Stimulated activated CD4-positive, alpha-beta T cell treated with anti-CD3 and anti-CD28 coated beads, Interleukin-1b, Interleukin-23, amount 100 ng/mL, for 1 hour (primary cell): ENCODE measurements at places on chromosomes 2 and 18.
A peak's percentile ranks its signal among the peaks of the same experiment; 100 is the strongest.

DNA sequence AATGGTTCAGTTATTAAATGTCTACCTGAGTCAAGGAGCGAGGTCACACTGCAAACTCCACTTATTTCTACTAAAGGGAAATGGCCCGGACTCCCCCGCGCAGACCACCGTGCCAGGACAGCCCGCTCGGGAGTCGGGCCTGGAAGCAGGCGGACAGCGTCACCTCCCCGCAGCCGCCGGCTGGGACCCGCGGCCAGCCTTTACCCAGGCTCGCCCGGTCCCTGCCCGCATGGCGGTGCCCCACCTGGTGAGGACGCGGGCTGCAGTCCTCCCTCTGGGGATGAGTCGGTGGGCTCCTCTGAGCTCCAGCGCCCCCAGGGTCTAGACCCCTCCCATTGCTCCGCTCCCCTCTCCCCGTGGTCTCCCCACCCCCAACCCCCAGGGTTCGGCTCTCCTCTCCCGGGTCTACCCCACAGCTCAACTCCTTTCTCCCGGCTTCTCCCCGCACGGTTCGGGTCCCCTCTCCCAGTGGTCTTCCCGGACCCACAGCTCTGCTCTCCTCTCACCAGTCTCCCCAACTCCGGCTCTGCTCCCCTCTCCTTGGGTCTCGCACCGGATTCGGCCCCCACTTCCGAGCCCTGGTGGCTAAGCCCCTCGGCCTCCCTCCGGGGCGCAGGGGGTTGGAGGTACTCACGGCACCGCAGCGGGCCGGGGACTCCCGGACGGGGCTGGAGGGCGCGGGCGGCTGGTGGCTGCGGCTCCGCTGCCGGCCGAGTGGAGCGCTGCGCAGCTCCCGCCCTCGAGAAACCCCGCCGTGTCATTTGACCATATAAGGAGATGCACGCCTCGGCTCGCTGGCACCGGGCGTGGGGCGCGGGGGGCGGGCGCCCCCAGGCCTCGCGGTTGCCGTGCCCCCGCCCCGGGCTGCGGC lies at the start of gene FHL2:
TSS of gene FHL2 (minus strand) at position 716 of the 871 bp plus-strand sequence. CDS start 12,535 bp downstream, outside the sequence.
- peak; percentile 29 for DNase-seq

- no peak for DNase-seq
Observed at GRCh38 chr2:120460511-120460910, 114.6 kb downstream of the INHBB start.

GRCh38 chr2:73444202-73444601 lies 58.6 kb downstream of the ALMS1 start:
- no peak for DNase-seq

DNA sequence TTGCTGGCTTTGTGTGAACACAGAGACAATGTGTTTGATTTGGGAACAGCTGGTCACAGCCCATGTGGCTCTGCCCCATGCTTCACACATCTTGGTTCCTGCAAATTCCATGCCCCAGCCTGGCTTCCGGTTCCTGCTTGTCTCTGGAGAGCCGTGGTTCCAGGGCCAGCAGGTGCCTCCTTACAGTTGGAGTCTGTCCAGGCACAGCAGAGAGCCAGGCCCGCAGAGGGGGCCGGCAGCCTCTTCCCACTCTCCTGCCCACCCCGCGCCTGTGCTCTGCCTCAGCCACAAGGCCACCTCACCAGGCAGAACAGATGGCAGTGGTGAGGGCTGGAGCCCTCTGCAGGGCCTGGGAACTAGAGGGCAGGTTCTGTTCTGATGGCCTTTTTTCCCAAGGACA lies 81.5 kb downstream of the LDLRAD4 start:
- no peak for DNase-seq

DNA sequence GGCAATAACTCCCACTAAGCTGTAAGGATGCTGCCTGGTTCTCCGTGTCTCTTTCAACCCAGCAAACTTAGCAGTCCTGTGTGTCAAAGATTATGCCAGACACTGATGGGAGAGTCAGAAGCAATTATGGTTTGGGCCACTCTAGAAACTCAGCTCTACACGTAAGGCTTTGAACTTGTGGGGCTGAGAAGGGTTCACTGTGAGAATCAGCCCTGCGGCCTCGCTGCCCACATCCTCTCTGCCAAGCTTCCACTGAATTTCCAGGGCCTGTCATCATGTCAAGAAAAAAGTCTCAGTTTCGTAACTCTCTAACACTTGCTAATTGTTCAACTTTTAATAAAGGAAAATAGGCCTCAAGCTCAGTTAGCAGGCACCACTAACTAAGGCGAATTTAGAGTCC lies 308.8 kb upstream of the LYPD1 start:
- DNase-seq = no peak

DNA sequence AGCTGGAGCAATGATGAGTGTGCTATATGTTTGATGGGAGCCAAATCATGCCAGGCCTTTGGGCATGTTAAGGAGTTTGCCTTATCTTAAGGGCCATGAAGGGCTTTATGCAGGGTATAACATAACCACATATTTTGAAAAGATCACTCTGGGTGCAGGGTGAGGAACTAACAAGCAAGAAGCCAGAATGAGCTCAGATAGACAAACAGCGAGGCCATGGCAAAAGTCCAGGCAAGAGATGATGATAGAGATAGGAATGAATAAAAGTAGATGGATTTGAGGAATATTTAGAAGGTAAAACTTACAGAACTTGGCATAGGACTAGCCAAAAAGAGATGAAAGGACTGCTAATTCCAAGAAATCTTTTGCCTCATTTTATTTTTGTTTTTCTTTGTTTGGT lies 6.7 kb downstream of the GALNT3 start:
- DNase-seq = no peak

DNA sequence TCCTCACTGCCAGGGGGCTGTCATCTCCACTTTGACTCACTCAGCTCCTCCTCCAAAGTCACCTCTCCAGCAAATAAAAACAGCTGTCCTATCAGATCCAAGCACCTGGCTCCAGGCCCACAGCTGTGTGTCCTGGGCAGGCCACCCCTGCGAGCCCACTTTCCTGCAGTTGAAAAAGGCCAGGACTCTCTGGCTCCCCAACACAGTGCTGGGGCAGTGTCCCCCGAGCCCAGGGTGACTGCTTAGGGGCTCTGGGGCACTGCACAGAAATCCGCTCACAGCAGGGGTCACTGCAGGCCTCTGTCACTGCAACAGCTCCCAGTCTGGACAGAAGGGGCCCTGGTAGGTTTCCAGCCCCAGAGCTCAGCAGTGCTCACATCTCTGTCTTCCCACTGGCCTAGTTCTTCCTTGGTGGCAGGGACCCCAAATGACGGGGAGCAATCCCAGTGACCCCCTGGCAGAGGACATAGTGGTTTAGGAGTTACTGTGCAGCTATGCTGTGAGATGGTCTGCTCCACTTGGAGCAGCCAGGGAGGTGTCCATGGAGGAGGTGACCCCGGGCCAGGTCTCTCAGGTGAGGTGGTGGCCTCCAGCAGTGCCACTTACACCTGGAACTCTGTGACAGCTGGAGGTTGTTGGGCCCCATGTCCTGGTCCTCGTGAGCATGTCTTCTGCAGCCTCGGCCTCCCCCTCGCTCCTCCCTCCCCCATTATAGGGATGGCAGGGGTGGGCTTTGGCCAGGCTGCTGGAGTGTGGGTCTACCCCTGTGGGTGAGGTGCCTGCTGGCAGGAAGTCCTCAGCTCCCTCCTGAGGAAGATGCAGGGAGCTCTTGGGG lies 35.5 kb downstream of the HS6ST1 start:
- no peak for DNase-seq

DNA sequence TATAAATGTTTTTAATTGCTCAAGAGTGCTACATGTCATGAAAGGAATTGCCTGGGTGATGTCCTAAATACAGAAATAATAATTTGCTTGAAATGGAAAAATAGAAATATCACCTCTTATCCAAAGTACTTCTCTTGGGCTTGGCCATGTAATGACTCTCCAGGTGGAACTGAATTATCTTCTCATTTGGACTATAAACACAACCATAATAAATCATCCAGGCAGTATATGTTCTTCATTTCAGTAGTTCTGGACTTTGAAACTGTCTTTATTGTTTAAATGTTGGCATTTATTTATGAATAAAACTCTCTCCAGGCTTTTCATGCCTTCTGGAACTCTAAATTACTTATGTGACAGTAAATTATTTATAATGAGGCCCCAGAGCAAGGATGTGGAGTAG lies 40.5 kb downstream of the OXER1 start:
- DNase-seq = no peak

GRCh38 chr2:88582030-88582429 lies 45.2 kb downstream of the EIF2AK3 start:
- DNase-seq = no peak

GRCh38 chr2:79359419-79359818 lies 153.4 kb upstream of the CTNNA2 start:
- DNase-seq = no peak

GRCh38 chr2:48607307-48608014 lies 10.2 kb upstream of the GTF2A1L start:
- no peak for DNase-seq

DNA sequence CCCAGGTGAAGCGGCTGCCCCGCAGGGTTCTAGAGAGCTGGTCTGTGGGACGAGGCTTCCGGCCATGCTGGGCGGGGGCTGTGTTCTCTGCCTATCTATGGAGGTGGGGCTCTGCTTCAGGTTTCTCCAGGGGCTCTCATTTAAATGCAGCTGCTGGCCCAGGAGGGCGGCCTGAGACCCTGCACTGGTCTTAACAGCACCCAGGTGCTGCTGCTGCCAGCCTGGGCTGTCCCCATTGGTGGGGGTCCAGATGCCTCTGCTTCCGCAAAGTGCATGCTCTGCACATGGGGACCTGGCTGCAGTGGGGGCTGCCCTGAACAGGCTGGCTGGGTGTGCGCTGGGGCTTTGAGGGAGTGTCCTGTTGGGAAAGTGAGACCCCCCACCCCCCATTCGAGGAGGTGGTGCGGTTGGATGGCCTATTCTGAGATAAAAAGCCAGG lies 29.7 kb upstream of the ALLC start:
- DNase-seq = no peak

DNA sequence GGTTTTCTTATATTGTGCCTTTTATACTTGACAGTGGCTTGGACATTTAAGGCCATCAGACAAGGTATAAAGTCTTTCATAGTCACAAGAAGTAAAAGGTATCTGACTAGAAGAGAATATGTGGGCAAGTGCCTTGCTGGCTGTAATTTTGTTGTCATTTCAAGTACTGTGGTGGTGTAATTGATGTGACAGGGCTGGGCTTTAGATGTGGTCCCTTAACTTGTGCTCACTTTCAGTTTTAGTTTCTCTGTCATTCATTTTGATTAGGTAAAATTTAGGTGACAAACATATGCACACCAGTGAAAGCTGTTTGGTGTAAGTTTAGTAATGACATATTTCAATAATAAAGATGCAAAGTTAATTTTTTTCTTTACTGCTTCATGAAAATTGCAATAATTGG lies 31.2 kb upstream of the TBR1 start:
- no peak for DNase-seq

DNA sequence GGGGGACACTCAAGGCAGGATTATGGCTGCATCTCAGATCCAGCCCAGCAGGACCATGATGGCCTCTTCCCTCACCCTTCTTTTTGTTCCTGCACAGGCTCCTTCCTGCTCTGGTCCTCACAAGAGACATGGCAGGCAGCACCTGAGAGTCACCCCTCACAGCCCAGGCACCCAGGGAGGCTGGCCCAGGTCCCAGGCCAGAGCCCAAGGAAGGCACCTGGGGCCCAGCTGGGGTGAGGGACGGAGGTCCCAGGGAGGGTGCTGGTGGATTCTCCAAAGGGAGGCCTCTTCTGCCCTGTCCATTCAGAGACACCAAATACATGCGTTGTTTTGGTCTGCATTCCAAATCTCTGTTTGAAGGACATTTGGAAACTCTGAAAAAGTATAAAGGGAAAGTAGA lies 285.4 kb upstream of the HS6ST1 start:
- DNase-seq = no peak

DNA sequence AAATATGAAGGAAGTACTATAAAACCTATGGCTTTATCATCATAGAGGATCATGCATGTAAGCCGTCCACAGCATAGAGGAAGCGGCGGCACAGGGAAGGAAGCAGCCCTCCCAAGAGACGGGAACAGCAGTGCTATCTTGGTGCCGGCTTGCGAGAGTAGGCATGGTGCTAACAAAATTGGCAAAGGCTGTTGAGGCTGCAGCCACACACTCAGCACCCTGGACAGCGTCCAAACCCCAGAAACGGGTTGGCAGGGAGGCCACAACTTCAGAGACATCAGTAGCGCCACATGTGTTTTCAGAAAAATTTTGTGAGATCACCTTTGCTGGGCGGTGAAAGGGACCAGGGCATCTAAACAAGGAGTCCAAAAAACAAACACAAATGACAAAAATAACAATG lies 37.7 kb downstream of the NETO1 start:
- DNase-seq = no peak

- DNase-seq = no peak
Observed at GRCh38 chr18:79922971-79923411, 28.5 kb downstream of the SLC66A2 start.

- no peak for DNase-seq
Observed at GRCh38 chr2:149400997-149401396, 70.6 kb downstream of the LYPD6 start.

DNA sequence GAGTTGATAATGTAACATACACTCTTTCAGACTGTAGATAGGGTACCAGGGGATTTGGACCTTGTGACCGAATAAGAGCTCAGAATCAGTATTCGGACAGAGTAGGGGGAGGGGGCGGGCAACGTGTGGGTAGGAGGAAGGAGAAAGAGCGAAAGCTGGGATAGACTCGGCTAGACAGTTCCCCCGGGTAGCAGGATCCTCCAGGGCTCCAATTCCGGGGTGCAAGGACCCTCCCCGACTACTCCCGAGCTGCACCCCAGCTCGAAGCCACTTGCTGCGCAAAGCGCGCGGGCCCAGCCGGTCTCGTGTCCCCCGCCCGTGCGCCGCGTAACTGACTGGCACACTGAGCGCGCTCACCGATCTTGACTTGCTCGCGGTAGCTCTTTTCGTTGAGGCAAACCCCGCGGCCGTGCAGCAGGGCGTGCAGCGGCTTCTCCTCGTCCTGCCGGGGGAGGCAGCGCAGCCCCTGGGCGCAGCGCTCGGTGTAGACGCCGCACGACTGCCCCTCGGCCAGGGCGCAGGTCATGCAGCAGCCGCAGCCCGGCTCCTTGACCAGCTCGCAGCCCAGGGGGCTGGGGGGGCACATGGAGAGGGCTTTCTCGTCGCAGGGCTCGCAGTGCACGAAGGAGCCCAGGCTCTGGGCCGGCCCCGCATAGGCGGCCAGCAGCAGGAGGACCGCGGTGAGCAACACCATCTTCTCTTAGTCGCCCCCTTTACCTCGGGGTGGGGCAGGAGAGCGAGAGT lies 1.1 kb downstream of the IGFBP5 start:
- DNase-seq = no peak

DNA sequence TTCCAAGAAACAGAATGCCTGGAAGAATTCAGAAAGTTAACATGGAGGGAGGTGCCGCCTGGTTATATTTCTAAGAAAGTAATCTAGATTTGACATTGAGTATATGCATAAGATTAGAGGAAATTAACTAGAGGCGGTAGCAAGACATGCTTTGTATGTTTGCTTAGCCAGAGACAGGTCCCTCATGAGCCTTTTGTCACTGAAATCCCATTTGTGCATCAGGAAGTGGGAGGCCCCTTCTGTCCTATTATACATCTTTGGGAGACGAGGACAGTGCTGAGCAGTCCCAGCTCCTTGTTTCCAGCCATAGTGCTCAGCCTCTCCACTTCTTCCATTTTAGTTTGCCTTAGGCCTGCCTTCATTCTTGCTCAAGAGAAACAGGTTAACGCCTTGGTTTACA lies 115.4 kb upstream of the LHCGR start:
- no peak for DNase-seq
